ENCODE measurements at places on chromosomes 11 and 22.
A peak's percentile ranks its signal among the peaks of the same experiment; 100 is the strongest.

DNA sequence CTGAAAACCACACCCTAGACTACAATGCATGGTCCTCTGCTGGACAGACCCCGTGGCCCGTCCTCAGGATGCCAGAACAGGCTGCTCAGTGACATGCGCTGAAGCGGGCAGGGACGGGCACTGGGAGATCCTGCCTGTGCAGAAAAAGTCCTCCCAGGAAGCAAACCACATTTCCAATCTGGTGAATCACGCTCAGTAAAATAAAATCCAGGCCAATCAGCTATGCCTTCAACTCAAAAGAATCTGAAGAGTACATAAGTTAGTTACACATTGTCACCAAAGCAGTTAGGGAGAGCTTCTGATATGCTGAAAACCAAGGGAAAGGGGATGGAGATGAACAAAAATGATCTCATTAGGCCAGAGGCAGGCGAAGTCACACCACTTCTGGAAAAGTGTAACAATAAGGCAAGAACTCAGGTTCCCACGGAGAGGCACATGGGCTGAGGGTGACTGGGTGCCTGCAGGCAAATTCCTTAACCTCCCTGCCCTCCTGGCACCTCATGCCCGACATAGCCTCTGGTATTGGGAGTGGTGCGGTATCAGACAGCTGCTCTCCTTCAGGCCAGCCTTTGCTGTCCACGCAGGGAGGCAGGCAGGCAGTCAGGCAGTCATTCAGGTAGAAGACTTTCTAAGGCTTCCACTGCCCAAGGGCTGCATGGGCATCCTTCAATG lies 66.4 kb downstream of the APOL5 start:
- DNase-seq = peak; percentile 40

GRCh38 chr11:131809203-131809918 lies 438.9 kb downstream of the NTM start:
- no peak for DNase-seq

DNA sequence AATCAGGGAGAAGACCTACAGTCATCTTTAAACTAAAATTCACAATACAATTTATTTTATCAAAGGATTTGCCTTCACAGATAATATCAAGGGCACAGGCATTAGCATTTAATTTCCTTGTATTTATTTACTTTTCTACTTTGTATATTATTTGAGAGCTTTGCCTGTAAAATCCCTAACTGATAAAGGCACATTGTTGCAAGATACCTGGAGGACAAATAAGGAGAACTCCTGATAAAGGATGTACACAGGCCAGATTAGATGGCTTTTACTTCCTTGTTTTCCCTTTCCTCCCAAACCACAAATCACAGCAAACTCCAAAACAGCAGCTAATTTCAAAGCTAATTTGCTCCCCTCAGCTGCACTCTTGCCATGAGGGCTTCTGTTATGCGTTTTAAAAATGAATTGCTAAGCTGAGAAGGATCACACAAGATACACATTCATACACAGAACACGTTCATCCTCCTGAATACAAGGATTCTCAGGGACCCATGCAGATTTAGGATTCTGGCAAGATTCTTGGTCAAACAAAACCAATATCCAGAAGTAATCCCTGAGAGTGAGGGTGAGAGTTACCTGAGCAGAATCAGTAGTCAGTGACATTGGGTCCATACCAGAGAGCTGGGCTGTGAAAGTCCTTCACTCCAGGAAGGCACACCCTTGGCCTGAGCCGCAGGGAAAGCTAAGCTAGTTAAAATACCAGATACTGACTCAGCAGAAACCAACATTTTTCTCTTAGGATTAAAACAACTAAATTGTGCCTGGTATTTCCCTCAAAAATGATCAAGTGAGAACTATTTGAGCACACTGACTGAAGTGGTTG lies 100.3 kb upstream of the CLPB start:
- DNase-seq = no peak

GRCh38 chr11:73229321-73229895 lies 11.3 kb downstream of the P2RY2 start:
- DNase-seq = no peak

DNA sequence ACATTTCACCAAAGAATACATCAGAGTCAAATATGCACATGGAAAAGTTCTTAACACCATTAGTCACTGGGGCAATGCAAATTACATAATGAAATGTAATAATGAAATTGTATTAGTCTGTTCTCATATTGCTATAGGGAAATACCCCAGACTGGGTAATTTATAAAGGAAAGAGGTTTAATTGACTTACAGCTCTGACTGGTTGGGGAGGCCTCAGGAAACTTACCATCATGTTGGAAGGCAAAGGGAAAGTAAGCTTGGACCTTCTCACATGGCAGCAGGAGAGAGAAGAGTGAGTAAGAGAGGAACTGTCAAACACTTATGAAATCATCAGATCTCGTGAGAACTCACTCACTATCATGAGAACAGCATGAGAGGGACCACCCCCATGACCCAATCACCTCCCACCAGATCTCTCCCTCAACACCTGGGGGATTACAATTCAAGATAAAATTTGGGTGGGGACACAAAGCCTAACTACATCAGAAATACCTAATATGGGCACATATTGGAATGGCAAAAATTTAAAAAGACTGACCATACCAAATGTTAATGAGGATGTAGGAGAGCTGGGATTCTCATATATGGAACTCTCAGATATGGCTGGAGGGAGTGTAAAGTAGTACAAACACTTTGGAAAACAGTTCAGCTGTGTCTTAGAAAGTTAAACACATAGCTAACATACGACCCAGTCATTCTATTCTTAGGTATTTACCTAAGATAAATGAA lies 65.1 kb upstream of the CD44 start:
- peak; percentile 28 for DNase-seq

GRCh38 chr11:107609400-107610218 lies 18.7 kb downstream of the ELMOD1 start:
- no peak for DNase-seq

DNA sequence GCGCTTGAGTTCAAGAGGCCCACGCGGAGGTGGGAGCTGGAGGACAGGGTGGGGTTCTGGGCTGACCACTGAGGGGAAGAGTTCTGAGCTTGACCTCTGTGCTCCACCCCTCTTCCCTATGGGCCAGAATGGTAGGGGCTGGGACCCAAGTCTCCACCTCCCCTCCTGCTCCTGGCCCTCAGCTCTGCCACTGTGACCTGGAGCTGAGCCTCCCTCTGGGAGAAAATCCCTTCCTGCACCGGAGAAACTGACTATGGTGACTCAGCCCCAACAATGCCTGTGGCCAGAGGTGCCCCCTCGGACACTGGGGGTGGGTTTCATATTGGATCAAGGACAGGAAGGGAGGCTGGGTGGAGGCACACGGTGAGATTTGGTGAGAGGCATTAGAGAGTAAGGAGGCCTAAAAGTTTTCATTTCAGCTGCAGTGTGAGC lies 23.0 kb downstream of the RELT start:
- no peak for DNase-seq

GRCh38 chr11:78926633-78927338 lies 352.1 kb upstream of the NARS2 start:
- DNase-seq = no peak

DNA sequence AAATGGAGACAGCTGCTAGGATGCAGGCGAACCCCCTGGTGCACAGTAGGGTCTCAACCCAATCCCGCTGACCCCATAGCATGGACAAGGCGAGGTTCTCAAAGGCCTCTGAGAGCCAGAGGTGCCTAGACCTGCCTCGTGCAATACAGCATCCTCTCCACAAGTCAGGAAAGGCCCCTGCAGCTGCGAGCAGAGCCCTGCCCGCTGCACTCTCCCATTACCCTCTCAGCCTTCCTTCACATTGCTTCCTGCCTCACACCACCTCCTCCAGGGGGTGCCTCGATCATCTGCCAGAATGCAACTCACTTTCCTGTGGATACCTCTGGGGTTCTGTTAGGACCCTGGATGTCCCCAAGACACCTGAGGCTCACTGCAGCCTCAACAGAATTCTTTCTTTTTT lies 42.8 kb upstream of the TCF20 start:
- no peak for DNase-seq

DNA sequence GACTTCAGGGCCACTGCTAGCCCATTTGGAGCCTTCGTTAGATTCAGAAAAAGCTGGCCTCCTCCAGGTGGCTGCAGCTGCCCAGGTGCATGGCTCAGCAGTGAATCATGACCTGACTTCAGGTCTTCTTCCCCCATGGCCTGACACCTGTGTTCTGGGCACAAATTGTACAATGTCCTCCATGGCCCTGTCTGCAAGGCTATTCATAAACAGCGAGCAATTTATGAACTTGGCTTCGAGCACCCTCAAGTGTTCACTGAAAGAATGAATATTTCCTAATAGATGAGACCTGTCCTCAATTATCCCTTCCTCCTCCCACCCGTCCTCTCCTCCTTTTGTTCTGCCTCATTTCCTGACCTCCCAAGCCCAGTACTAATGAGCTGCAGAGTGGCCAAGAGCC lies 12.2 kb upstream of the VPS37C start:
- DNase-seq = no peak

DNA sequence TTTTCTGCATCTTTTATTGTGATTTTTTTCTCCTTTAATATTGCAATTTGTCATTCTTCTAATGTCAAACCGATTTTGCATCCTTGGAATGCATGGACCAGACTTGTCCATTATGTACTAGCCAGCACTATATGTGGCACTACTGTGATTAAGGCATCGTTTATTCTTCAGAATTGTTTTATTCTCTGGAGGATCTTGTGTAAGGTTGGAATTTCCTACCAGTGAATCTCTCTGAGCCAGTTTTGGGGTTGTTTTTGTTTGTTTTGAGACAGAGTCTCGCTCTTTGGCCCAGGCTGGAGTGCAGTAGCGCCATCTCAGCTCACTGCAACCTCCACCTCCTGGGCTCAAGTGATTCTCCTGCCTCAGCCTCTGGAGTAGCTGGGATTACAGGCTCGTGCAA lies 58.5 kb downstream of the IGLL5 start:
- no peak for DNase-seq

- no peak for DNase-seq
Measured at GRCh38 chr11:79221444-79222130, 219.2 kb downstream of the TENM4 start.

DNA sequence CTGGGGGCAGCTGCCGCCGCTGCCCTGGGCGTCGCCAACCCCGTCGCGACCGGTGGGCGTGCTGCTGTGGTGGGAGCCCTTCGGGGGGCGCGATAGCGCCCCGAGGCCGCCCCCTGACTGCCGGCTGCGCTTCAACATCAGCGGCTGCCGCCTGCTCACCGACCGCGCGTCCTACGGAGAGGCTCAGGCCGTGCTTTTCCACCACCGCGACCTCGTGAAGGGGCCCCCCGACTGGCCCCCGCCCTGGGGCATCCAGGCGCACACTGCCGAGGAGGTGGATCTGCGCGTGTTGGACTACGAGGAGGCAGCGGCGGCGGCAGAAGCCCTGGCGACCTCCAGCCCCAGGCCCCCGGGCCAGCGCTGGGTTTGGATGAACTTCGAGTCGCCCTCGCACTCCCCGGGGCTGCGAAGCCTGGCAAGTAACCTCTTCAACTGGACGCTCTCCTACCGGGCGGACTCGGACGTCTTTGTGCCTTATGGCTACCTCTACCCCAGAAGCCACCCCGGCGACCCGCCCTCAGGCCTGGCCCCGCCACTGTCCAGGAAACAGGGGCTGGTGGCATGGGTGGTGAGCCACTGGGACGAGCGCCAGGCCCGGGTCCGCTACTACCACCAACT lies 1.0 kb downstream of the FUT4 start:
- no peak for DNase-seq

DNA sequence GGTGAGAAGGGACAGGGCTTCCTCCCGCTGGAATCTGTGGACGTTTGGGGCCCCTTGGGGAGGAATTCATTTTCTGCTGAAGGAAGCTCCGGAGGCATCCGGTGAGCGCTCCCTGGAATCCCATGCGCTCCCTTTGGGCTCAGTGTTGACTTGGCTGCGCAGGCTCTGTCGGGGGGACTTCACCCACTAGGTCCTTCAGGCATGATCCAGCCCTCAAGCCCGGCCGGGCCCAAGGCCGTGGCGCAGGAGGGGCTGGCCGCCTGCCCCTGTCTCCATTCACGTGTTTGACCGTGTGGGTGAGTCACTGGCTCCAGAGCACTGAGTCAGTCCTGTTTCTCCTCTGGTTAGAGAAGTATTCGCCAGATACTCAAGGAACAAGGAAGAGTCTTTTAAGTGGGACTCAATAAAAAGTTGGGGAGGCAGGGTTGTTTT lies 1.4 kb downstream of the CTTN start:
- DNase-seq = peak; percentile 90

DNA sequence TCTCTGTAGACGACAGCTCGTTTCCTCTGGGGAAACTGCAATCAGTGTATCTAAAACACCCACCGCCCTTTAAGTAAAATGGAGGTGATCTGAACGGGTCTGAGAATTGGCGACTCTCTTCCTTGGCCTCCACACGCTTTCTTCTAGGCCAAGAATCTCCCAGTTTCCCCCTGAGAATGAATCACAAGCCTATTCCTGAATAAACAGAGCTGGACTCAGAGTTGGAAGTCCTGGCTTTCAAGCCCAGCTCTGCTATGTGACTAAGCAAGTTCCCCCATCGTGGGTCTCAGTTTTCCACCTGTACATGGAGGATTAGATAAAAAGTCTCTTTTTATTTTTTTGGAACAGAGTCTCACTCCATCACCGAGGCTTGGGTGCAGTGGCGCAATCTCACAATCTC lies 200.4 kb downstream of the MN1 start:
- no peak for DNase-seq

GRCh38 chr11:132115454-132115853 lies 745.0 kb downstream of the NTM start:
- DNase-seq = no peak

DNA sequence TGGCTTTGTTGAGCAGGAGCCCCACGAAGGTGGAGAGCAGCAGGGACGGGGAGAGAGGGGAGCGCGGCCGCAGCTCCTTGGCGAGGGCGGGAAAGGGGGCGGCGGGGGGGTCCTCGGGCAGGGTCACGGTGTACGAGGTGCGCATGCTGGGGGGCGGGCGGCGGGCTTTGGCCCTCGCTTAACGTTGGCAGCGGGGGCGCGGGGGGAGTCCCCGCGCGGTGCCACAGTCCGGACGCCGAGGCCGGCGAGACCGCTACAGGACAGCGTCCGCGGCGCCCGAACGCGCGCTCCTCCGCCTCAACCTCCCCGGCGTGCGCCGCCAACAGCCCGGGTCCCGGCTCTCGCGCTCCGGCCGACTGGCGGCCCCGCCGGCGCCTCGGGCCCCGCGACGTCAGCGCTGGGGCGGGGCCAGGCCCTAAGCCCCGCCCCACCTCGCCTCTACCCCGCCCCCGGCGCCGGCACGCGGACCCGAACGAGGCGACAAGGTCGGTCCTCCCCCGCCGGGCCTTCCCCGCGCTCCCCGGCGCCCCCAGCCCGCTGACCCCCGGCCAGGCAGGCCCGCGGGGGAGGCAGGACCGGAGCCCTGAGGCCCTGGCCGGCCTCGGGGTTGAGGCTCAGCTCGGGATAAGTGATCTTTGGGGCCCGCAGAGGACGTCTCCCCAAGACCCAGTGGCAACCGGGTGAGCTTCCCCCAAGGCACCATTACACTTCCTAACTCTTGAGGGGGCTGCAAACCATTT lies 17.5 kb downstream of the USP2 start:
- DNase-seq = no peak

DNA sequence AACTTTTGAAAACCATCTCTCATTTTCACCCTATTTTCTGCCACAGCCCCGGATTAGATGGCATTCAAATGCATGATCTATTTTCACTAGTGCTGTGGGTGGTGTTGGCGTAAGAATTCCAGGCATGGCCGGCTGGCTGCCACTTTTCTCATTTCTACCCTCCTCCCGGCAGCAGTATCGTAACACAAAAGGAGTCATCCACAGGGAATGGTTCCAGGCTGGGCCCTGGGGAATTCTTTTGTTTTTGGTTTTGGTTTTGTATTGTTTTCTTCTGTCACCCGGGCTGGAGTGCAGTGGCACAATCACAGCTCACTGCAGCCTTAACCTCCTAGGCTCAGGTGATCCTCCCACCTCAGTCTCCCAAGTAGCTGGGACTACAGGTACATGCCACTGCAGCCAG lies 13.8 kb downstream of the JAML start:
- no peak for DNase-seq

- no peak for DNase-seq
Measured at GRCh38 chr22:38038426-38038825, 18.8 kb upstream of the PICK1 start.

All from HS-5 (cell line).